ENCODE measurements at places on chromosomes 7 and 10.

DNA sequence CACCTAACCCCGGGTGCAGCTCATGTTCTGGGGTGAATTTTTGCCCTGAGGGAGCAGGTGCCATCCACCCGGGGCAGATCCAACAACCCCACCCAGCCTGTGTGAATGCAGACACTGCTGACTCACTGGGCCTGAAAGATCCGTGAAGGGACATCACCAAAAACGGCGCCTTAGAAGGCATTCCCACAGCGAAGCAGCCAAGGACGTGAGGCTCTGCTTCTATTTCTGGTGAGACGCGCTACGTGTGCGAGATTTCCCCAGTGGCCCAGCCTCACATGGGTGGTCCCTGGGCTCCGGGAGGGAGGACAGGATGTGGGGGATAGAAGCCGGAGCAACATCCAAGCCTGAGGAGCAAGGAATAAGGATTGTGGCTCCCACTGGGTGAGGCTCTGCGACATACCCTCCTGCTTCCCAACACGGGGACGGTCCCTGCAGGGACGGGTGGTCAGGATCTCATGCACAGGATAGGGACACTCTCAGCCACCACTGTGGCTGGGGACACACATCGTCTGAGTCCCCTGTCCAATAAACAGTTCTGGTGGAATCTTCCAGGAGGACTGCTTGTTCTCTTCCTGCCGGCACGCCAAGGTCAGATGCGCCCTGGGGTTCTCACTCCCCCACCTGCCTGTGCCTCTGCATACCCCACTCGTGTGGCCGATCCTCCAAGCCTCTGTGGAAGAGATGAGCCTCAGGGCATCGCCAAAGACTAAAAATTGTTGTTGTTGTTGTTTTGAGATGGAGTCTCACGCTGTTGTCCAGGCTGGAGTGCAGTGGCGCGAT, 70.2 kb downstream of the ZRANB1 start:
- no peak for DNase-seq

DNA sequence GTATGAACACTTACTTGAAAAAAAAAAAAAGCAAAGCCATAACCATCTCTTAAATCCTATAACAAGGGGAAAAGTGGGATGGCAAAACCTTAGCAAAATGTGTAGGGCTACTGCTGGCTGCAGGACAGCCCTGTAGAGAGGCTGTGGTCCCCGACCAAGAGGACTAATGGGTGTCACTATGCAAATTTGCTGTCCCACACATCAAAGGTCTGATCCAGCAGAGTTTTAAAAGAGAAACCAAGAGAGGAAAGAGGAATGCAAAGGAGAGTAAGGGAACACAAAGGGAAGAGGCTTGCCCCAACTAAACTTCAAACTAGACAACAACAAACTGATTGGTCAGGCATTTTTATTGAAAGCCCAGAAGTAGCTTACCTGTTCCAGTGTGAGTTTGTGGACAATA, 3.1 kb upstream of the ZNRF2 start:
- DNase-seq = no peak

- DNase-seq = no peak
Observed at GRCh38 chr7:48904975-48905374, 19.4 kb upstream of the CDC14C start.

- DNase-seq = no peak
Observed at GRCh38 chr7:50849991-50850390, 67.3 kb upstream of the GRB10 start.

- no peak for DNase-seq
Observed at GRCh38 chr7:25834050-25834449, 317.9 kb upstream of the NFE2L3 start.

DNA sequence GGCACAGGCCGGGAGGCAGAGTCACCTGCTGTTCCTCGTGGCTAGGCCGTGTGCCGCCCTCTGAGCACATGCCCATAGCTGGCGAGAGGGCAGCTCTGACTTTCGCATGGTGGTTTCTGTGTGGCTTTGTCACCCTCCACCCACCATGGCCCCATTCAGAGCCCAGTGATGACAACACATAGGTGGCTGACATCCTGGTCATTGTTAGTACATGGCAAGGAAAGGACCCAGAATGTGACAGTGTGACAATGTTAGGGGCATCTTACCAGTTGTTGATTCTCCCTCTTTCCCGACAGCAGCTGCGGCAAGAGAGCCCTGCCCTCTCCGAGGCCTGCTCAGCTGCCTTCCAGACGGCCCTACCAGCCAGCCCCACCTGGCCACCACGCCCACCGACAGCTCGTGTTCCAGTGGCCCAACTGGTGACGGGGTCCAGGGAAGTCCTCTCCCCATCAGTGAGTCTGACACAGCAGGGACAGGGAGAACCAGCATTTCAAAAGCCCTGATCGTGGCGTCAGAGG, 52.2 kb downstream of the ZNF467 start:
- no peak for DNase-seq

DNA sequence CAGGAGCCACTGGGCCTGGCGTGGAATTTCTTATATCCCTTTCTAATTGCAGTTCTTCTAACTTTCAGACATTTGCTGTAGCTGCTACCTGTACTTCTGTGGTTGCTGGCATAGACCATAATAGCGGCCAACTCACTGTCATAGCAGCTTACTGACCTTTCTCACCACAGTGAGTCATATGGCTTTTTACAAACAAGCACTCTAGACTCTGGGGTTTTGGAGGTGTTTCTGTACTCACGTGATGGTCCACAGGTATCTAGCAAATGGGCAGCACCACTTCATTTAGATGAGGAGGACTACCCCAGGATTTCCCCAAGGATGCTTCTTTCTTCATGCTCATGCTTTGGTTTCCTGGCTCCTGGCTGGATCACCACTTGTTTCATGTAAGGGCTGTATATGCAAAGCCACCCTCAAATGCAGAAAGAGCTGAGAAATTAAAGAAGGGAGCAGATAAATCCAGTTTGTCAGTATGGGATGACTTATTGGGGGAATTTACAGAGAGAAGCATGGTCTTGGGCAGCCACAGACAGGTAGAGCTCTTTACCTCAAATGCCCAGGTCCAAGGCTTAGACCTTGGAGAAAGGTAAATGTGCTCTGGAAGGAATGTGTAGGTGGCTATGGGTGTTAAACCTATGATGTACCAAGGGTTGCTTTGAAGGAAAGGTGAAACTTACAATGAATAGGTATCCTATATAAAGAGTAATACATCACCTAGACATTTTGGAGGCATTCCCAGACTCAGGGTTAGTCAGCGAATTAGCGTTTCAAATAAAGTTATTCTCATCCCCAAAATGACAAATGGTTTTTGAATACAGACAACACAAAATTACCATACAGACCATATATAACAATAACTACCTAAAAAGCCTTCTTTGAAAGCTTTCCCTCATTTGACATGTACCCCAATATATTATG, 15.9 kb upstream of the SLC25A16 start:
- no peak for DNase-seq

- DNase-seq = no peak
Observed at GRCh38 chr10:113360870-113361269, 192.0 kb upstream of the HABP2 start.

- no peak for DNase-seq
Observed at GRCh38 chr10:69468751-69469089, 17.5 kb downstream of the TSPAN15 start.

GRCh38 chr7:47526466-47526865, 55.4 kb downstream of the TNS3 start:
- DNase-seq = no peak
